ENCODE measurements at places on chromosomes 5 and 9.
A peak's percentile ranks its signal among the peaks of the same experiment; 100 is the strongest.

GRCh38 chr9:13817754-13818278 lies 496.1 kb downstream of the NFIB start:
- no peak for DNase-seq

- no peak for DNase-seq
Observed at GRCh38 chr5:10338686-10339057, 14.8 kb upstream of the MARCHF6 start.

- no peak for DNase-seq
Observed at GRCh38 chr5:157266286-157267007, 524 bp downstream of the CYFIP2 start.

GRCh38 chr5:97266576-97266975 lies 83.5 kb upstream of the RIOK2 start:
- no peak for DNase-seq

GRCh38 chr5:56346741-56347535 lies 113.8 kb upstream of the ANKRD55 start:
- no peak for DNase-seq

DNA sequence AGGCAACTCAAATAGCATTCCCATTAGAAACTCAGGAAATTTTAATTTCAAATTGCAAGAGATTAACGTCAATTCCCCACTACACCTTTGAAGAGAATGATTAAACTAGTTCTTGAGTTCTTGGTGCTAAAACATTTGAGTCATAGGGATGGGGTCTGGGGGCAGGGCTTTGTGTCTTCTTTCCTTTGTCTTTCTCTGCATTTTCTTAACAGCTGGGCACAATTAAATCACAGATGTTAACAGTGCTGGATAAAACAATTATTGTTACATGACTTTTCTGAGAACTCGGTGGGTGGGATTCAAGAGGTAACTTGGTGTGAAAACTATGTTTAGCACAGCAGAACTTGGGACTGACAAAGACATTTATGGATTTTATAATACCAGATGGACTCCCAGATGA lies 351.9 kb upstream of the TNC start:
- no peak for DNase-seq

DNA sequence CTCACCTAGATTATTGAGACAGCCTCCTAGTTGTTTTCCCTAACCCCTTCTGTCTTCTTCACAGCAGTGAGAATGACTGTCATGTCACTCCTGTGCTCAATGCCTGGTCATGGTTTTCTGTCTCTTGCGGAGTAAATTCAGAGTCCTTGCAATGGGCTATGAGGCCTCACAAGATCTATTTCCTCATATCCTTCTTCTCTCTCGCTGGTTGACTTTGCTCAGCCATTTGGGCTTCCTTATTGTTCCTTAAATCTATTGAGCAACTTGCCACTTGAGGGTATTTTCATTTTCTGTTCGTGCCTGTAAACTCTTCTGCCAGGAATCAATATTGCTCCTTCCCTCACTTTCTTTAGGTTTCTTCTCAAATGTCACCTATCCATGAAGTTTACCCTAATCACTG lies 9.0 kb downstream of the PPP3R2 start:
- DNase-seq: no peak

DNA sequence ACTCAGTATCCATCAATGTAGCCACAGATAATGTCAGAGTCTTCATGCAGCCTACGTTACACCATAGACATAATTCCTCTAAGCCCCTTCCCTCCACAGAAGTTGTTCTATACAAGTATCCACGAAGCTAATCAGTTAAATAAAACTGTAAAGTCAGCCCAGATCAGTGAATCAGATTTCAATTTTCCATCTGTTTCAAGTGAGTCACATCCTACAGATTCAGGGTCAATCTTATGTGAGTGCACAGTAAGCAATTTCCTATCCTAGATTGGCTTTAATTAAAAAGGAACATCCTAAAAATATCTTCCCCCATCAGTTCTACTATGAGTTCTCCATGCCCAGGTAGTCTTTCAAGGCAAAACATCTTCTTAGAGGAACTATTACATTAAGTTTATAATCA lies 402.5 kb downstream of the EFNA5 start:
- no peak for DNase-seq

DNA sequence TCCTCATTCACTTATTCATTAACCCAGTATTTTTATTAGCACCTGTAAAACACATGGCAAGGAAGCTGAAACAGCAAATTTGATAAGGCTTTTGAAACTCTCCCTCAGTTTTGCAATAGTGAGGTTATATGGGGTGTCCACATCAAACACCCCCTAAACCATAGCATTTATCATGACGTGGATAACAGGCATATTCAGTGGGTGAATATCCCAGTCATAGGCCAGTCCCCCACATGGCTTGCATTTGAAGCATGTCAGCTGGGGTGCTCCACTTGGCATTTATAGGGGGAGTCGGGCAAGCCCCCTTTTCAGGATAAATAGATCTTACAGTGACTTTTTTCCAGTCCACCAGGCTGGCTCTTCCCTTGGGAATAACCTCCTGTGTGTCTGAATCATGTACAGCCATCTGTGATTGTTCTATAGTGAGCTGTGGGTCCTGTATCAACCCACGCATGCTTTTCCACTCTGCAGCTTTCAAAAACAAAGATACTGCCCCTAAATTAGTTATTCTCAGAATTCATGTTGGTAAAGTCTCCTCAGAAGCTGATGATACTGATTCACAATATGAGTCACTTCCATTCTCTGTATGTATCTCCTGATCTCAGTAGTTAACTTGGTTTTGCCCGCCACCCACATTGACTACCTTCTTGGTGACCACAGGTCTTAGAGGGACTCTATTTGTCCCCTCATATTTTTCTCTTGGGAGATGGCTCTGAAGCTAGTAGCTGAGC lies 84.4 kb upstream of the SPIN1 start:
- DNase-seq: no peak

DNA sequence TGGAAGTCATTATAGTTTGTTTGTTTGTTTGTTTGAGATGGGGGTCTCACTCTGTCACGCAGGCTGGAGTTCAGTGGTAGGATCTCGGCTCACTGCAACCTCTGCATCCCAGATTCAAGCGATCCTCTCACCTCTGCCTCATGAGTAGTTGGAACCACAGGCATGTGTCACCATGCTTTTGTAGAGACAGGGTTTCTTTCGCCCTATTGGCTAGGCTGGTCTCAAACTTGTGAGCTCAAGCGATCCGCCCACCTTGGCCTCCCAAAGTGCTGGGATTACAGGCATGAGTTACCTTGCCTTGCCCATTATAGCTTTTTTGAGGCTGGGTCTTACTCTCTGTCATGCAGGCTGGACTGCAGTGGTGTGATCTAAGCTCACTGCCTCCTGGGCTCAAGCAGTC lies 28.8 kb downstream of the NSD1 start:
- no peak for DNase-seq

- no peak for DNase-seq
Observed at GRCh38 chr9:110874963-110875674, 163.2 kb downstream of the LPAR1 start.

DNA sequence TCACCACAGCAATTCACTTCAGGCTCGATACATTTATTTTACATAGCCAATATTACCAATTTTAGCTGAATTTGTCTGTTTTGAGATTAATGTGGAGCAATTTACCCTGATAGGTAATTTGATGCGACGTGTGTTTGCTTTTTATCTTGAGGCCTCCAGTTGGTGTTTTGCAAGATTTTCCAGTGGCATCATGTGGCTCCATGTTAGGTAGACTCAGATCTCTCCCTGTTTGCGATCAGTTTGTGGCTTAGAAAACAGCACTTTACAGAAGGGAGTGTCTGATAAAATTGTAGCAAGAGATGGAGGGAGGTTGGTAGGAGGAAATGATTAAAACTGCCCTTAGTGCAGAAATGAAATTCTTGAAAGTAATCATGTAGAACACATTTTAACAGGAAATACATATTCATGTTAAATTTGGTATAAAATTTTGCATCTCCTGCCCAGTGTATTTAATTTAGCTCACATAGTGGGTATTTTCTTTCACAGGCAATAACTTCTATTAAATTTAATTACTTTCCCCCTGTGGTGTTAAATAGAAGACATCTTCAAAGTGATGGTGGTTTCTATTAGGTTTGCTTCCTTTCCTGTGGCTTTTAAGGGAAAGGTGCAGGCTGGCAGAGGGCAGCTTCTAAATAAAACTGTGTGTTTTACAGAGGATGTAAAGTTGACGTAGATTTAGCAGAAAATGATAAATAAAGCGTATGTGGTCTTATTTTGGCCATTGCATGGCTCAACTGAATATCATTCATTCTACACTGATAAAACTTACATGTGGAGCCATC lies 135.8 kb downstream of the KDM4C start:
- DNase-seq: no peak

GRCh38 chr5:93621327-93621798 lies 38.3 kb downstream of the NR2F1 start:
- DNase-seq: peak; percentile 67

- DNase-seq: no peak
Observed at GRCh38 chr9:113858282-113858681, 17.8 kb upstream of the ZNF618 start.

DNA sequence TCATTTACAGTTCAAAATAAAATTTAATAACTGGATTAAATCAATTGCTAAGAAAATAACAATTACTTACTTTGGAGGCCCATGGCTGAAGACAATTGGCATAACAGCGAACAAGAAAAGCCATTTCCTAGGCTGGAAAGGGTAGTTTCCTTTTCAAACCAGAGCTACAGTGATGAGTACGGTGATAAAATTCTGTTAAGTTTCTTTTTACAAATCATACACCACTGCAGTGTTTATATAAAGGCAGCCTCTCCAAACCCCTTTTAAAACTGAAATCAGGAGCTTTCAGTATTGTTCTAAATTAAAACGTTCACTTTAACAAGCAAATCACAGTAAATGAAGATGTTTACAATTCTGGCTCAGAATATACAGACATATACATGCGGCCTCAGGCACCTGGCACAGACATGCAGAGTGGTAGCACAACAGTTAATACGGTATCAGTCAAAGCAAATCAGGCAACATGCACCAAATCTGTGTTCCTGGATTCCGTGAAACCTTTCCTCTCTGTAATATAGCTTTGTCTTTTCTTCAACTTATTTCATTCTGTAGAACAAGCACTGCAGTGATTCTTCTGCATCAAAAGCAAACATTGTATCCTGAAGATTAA lies 102.9 kb downstream of the RAPGEF6 start:
- no peak for DNase-seq

GRCh38 chr5:170248172-170248930 lies 15.6 kb downstream of the C5orf58 start:
- no peak for DNase-seq

- DNase-seq: no peak
Observed at GRCh38 chr9:123702483-123702882, 227.4 kb downstream of the DENND1A start.

GRCh38 chr5:95963650-95964410 lies 2.2 kb upstream of the ELL2 start:
- DNase-seq: no peak

- DNase-seq: no peak
Observed at GRCh38 chr9:35517552-35518224, 27.8 kb downstream of the RUSC2 start.

GRCh38 chr5:175800656-175801081 lies 70.7 kb upstream of the CPLX2 start:
- no peak for DNase-seq

GRCh38 chr5:75055727-75056144 lies 3.4 kb upstream of the GCNT4 start:
- DNase-seq: no peak

DNA sequence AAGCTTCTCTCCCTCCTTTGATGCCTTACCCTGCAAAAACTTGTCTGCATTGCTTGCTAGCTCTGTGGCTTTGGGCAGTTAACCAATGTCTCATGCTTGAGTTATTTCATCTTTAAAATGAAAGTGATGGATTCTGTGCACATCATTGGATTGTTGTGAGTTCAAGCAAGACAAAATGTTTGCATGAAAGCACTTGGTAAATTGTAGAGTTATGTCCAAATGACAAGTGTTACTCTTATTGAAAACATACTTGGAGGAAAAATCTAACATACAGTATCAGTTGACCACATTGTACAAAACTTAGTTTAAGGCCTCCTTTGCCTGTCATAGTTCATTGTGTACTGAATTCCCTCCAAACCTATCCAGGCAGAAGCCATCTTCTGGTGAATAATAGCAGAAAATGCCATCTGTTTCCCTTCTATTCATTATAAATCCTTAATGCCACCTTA lies 30.0 kb downstream of the TGFBR1 start:
- no peak for DNase-seq

DNA sequence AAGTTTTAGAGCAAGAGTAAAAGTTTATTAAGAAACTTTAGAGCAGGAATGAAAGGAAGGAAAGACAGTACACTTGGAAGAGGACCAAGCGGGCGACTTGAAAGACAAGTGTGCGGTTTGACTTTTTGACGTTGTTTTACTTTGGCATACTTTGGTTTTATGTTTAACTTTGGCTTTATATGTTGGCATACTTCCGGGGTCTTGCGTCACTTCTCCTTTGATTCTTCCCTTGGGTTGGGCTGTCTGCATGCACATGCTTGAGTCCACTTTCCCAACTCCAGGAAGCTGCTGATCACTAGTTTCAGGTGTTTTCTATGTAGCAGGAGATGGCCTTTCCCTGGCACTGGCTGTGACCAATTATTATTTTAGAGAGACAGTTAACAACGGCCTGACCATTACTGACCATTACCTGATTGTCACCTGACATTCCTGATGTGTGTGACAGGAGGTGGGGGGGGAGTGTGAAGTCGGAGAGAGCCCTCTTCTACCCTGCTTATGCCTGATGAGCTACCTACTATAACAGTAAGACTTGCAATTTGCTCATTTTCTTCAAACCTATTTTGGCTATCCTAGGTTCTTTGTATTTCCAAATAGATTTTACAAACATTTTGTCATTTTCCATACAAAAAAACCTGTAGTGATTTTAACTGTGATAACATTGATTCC lies 45.5 kb downstream of the TNFSF8 start:
- DNase-seq: no peak

DNA sequence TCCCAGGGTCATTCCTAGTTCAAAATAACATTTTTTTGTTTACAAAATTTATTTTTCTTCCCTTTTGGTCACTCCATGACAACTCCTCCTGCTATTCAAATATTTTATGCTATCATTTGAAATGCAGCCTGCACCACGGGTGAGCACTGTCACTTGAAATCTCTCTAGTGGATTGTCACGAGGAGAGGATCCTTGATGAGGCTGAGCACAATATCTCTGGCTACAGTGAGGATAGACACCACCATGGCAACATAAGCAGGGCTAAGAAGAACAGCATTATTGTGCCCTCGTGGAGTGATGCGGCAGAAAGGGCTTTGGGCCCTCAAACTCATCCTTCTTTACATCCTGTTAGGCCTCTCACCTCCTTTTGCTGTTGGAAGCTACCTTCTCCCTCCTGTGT lies 321.9 kb downstream of the RAB3C start:
- no peak for DNase-seq

GRCh38 chr5:121377461-121377860 lies 474.2 kb upstream of the FTMT start:
- no peak for DNase-seq

- no peak for DNase-seq
Observed at GRCh38 chr5:41527201-41527779, 16.9 kb upstream of the PLCXD3 start.

- no peak for DNase-seq
Observed at GRCh38 chr5:67115817-67116216, 80.8 kb downstream of the CD180 start.

DNA sequence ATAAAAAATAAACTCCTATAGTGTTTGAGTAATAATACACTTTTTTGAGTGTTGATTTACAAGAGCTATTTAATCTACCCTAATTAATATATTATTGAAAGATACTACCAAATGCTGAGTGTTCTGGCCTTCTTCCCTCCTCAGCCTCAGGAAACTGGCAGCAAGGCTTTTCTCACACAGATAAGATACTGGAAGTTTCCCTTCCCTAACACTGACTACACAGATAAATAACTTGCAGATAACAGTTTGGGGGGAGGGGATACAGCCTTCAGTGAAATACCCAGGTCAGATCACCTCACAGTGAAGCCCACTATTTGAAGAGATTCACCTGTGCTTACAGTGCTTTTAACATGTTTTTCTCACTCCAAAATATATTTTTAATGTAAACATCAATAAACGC lies 1.6 kb upstream of the NIPSNAP3A start:
- no peak for DNase-seq

All from liver (tissue), 10 donors.